ENCODE measurements at places on chromosomes 2 and 18.

- no peak for DNase-seq
These were observed 9.0 kb downstream of the ENOSF1 start for GRCh38 chr18:703213-703967.

- DNase-seq, result no peak
These were observed 150.9 kb upstream of the REV1 start for GRCh38 chr2:99640635-99641151.

DNA sequence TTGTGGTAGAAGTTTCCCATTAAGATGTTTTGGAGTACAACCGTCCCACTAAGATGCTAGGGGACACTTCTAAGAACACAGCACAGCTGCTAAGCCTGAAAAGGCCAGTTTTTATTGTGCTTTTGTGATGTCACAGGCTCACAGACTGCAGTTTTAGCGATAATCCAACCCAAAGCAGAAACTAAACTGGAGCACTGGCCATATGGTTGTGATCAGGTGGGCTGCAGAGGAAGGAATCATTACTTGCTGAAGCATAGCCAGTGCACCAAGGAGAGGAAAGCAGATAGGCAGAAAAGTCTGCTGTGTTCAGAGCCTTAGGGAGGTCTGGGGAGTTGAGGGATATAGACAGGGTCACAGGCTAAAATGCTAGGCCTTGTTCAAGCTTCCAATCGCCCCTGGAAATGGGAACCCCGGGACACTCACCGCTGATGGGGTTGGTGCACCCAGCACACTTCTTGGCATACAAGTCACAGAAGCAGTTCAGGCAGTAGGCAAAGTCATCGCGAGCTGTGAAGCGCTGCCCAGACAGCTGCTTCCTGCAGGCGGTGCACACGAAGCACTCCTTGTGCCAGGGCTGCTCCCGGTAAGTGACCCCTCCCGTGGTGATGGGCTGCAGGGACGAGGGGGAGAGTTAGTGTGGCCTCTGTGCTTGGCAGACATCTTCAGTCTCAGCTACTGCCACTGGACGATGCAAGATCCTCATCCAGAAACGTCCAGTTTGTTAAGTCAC lies 25.7 kb downstream of the C2orf49 start:
- DNase-seq, result no peak

DNA sequence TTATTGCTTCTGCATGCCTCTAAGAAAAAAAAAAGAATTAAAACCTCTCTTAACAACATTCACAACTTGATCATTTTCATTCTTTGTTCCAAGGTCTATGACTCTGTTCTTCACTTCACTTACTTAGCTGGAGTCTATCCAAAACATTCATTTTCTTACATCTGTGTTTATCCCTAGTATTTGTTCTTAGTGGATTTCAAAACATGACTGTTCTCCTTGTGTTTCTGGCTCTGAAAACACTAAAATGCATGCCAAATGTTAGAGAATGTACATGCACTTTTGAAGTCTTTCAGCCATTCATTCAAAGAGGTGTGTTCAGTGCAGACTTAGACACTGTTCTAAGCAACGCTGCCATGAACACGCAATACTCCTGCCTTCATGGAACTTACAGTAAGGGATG lies 138.8 kb downstream of the CNTNAP5 start:
- no peak for DNase-seq

GRCh38 chr2:75538521-75539490 lies 21.9 kb downstream of the EVA1A start:
- no peak for DNase-seq

GRCh38 chr2:240790370-240791220 lies 29.4 kb downstream of the KIF1A start:
- DNase-seq, result no peak

- no peak for DNase-seq
These were observed 72.6 kb downstream of the VIT start for GRCh38 chr2:36769106-36769505.

- DNase-seq, result peak; percentile 57
These were observed 735.9 kb downstream of the ERBB4 start for GRCh38 chr2:211802666-211803065.

- no peak for DNase-seq
These were observed 134.4 kb upstream of the SEC11C start for GRCh38 chr18:59005262-59005661.

DNA sequence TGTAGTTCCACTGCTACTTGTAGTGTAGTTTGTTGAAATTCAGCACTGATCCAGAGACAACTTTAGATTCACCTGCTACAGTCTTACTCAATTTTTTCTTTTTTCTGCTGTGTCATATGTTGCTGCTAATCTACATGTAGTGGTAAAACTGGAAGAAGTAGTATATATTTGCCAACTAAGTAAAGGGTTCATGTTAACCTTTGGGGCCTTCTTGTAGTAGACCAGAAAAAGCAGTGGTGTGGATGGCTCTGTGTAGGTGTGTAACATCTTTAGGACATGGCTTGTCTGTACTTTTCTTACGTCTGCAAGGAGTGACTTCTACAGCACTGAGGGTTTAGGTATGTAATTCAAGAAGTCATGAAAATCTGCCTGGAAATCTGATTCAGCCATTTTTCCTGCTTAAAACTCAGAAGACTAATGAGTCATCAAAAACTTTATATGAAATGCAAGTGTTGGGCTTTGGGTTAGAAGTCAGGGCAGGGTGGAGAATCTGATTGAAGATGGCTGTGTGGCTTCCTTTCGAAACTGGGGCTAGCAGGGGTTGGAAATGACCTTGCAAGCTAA lies 8.4 kb downstream of the PTPRM start:
- DNase-seq, result no peak

DNA sequence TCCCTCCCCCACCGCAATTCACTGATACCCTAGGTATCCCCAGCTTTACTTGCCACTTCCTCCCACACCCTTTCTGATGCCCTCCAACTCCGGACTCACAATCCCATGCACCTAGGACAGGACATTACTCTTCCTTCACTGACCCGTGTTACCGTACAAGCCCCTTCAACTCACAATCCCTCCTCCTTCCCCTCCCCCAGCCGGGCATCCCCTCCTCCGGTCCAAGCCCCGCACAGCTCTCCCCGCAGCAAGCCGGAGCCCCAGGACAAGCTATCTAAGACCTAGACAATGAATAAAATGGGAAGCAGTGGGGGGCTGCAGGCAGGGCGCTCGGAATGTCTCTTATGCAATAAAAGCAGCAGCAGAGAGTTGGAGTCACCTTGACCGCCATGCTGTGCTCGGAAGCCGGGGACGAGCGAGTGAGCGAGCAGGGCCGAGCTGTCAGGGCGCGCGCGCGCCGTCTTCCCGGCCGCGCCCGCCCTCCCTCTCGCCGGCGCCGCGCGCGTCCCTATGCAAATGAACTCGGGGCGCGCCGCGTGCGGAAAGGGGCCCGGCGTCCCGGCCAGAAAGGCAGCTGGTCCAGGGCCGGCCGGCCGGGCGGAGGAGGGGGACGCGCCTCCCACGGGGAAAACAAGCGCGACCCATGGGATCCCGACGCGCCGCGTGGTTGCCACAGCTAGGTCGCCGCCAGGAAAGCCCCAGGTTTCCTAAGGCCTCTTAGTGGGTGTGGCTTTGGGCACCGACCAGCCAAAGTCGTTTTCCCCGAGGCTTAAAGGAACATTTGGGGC lies at the start of gene SLC25A12:
SLC25A12 (minus strand) TSS at position 421 of the 788 bp plus-strand sequence; CDS start at position 391, 30 bp downstream.
- DNase-seq, result peak; percentile 78

- no peak for DNase-seq
These were observed 32.3 kb downstream of the ZCCHC2 start for GRCh38 chr18:62555135-62555534.

DNA sequence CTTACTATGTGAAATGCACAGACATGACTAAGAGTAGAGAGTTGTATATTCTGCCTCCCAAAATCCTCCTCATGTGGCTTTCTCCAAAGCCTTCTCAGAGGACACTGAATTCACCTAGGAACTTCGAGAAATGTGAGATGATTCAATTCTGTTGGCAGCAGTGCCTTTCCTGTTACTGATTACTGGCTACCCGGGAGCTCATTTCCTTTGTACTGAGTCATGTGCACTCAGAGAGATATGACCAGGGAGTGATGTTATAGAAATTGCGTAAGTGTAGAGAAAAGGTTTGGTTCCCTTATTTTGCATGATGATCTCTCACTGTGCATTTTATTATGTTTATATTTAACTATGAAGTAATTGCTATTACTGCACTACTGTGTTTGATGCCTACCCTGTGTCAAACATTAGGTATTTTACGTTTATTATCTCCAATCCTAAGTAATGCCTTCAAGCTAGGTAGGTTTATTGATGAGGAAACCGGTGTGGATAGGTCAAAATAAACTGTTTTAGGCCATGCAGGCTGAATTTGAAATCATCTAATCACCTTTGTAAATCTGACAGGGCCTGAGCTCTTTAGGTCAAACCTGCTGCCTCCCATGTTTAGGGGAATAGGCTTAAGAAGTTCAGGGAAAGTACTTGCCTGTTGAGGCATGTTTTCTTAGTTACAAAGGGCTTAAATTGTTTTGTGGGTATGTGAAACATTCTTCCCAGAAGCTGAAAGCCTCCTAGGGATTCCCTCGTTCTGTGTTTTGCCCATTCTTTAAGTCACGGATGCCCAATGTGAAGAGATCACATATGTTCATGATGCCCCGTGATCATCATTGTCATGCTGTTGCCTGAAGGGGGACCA lies 86.8 kb downstream of the FMNL2 start:
- DNase-seq, result no peak

GRCh38 chr18:46346213-46346612 lies 242.0 kb downstream of the HAUS1 start:
- DNase-seq, result no peak

GRCh38 chr2:178072383-178073301 lies at the start of gene PDE11A:
Gene PDE11A (minus strand): TSS chr2:178072777. CDS start chr2:178072437, 340 bp downstream.
- DNase-seq, result peak; percentile 82

DNA sequence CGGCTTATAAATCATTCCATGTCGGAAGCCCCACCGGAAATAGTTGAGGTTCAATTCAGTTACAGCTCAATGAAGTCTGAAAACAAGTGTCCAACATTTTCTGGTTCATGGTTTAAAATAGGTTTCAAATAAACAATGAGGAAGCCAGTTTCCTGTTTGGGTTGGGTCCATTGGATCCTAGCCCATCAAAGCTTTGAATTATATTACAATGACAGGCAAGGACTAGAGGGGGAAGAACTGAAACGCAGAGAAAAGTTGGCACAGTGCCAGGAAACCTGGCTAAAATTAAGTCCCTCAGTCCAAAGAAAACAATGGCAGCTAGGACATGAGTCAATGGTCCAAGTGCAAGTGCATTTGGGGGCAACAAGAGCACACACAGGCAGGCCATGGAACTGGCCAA lies 32.0 kb downstream of the SLC14A1 start:
- DNase-seq, result peak; percentile 52

GRCh38 chr2:223787358-223787757 lies 50.0 kb downstream of the AP1S3 start:
- DNase-seq, result no peak

- DNase-seq, result no peak
These were observed 20.9 kb downstream of the MTERF4 start for GRCh38 chr2:241081190-241081642.

GRCh38 chr2:68428126-68428525 lies 39.0 kb downstream of the FBXO48 start:
- no peak for DNase-seq
